ENCODE measurements at places on chromosomes 16 and 17. TPM values are rescaled to one million over a fixed set of nuclear protein-coding genes. Genes with fewer than 3 reads are reported as not detected.

SLC7A5 gene
- total RNA-seq = 60.7 TPM

QPRT gene
- total RNA-seq = 13.9 TPM

HBZ gene
- total RNA-seq = not detected

DGKE gene
- total RNA-seq = 7.4 TPM

All from smooth muscle cell of the pulmonary artery (primary cell).